ENCODE measurements at places on chromosomes 4 and X. TPM values are rescaled to one million over a fixed set of nuclear protein-coding genes. Genes with fewer than 3 reads are reported as not detected.

GRCh38 chr4:18405054-18405453, 383.5 kb upstream of the LCORL start:
- H3K4me1 ChIP-seq, result no peaks in the 10 kb centered on the region
- no peaks in the 10 kb centered on the region for H3K27me3 ChIP-seq
- no peak for DNase-seq

DNA sequence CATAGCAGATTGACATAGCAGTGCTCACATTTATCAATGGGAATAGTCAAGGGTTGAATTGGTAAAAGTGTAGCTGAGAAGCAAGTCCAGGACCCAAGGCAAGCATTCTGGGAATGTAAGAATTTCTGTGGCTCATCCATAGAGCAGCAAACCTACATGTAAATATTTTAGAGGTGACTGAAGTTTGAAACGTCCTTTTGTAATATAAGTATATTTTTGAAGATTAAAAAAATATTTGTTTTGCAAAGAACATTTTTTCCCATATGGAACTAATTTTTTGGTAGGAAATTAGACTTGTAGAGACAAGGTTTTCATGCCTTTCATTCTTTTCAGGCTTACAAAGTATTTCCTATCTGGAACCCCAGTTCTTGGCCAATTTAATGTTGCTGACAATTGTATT, 104.0 kb downstream of the TEX13A start:
- no peak for DNase-seq
- no peak overlapping the region for H3K27ac ChIP-seq
- no peak overlapping the region for H3K4me3 ChIP-seq
- H3K36me3 ChIP-seq, result no peaks in the 10 kb centered on the region

GRCh38 chr4:143017210-143017609, 167.5 kb upstream of the USP38 start:
- H3K4me1 ChIP-seq, result no peaks in the 10 kb centered on the region
- no peaks in the 10 kb centered on the region for H3K36me3 ChIP-seq
- H3K27ac ChIP-seq, result no peak overlapping the region
- no peaks in the 10 kb centered on the region for H3K27me3 ChIP-seq
- no peak overlapping the region for H3K4me3 ChIP-seq

DNA sequence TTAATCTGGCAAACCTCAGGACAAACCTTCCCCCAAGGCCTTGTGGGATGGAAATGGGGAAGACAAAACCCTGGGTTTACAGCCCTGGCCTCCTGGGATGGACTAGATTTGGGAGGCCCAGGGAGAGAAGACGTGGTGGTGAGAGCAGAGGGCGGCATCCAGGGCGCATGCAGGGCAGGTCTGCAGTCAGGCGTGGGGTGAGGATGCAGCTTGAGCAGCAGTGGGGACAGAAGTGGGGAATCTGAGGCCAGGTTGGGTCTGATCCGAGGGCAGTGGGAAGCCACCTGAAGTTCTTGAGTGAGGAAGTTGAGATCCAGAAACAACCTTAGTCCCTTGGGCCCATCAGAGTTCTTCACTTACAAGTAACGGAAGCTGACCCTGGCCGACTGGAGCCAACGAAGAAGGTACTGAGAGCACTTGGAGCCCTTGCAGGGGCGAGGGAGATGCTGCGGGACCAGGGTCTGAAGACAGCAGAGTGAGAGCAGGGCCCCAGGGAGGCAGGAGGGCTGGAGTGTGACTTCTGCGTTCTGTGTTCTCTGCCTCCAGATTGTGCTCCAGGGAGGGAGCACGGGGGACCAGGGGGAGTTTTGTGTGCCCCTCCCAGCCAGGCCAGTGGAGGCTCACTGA, 42.0 kb upstream of the GPR78 start:
- no peak overlapping the region for H3K4me3 ChIP-seq
- no peak overlapping the region for H3K27ac ChIP-seq
- no peak for DNase-seq
- H3K4me1 ChIP-seq, result no peaks in the 10 kb centered on the region
- no peaks in the 10 kb centered on the region for H3K27me3 ChIP-seq

- H3K4me3 ChIP-seq, result no peak overlapping the region
- no peaks in the 10 kb centered on the region for H3K27me3 ChIP-seq
- H3K36me3 ChIP-seq, result no peaks in the 10 kb centered on the region
- H3K4me1 ChIP-seq, result peaks cover 7% of the 10 kb centered on the region
- no peak overlapping the region for H3K27ac ChIP-seq
- DNase-seq, result no peak
Observed at GRCh38 chr4:102553982-102554381, 52.8 kb downstream of the NFKB1 start.

DNA sequence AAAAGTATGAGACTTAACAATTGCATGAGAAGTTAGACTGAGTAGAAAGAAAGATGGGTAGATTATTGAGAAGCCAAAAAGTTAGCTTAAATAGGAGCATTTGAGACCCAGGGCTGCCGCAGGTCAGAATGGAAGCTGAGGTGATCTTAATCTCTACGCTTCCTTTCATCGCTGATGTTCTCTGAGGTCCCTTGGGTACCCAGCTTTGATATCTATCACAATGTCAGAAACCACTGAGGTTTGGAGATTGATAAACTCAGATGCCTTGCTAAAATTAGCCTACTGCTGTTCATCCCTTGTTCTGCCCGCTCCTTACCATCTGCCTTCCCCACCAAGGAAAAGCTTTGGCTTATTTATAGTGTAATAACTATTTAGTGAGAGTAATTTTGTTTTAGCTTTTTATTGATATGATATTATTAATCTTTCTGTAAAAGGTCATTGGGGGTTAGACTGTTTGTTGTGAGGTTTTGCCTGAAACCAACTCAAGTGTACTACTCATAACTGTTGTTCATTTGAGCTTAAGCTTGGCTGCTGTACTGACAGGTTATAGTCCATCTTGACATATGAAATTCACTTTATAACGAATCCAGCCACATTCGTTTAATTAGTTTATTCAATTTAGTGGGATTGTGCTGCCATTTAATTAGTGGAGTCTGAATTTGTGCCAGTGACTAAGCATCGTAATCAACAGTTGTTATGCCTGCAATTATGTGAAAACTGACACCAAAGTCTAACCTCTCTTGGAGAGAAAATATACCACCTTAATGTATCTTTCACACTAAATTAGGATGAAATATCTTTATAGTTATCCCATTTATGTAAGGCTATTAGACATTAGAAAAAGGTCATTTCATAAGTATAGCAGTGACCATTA, 15.1 kb downstream of the MCUB start:
- no peak overlapping the region for H3K4me3 ChIP-seq
- H3K27me3 ChIP-seq, result no peaks in the 10 kb centered on the region
- no peak for DNase-seq
- H3K4me1 ChIP-seq, result no peaks in the 10 kb centered on the region
- H3K27ac ChIP-seq, result no peak overlapping the region

- H3K36me3 ChIP-seq, result no peaks in the 10 kb centered on the region
- H3K27me3 ChIP-seq, result no peaks in the 10 kb centered on the region
- no peaks in the 10 kb centered on the region for H3K4me1 ChIP-seq
- no peak overlapping the region for H3K27ac ChIP-seq
Observed at GRCh38 chrX:39888730-39889129, 209.0 kb downstream of the BCOR start.

Gene RPA4
- 0.22 TPM for total RNA-seq

Gene PALLD
- 86.7 TPM for total RNA-seq

Measured in endodermal cell (in vitro differentiated cells).